ENCODE measurements at places on chromosomes 1 and 21.

DNA sequence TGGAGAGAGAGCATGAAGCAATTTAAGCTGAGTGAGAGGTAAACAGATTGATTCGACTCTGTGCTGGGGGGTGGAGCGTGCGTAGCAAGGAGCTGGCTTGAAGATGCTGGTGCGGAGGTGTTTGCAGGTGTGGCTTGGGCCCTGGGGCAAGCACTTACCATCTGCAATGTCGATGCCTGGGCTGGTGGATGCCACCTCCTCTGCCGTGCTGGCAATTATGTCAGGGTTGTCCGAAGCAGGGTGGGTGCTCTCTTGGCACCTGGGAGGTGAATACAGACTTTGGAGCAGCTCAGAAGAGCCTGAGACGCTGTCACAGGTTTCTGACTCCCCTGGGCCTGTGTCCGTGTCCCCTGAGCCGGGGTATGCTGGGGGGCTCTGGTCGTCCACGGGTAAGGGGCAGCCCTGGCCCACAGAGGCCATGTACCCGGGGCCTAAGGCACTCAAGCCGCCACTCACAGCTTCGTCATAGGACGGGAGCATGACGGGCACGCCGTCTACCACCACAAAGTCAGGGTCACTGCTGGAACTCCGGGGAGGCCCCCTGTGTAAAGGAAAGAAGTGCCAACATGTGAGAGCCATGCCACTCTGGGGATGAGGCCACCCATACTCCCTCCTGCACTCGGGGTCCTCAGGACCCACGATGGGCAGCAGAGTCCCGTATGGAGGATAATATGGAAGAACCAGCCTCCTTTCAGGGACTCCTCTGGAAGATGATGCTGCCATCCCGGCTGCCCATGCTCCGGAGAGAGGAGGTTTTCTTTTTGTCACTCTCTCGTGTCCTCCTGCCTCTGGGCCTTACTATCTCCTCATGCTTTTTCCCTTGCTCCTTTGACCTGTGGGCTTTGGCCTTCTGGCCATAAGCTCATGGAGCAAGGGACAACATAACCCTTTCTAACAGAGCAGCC, 80.3 kb upstream of the TLR5 start:
- DNase-seq: no peak

GRCh38 chr1:198627436-198628066, 11.3 kb upstream of the PTPRC start:
- no peak for DNase-seq

DNA sequence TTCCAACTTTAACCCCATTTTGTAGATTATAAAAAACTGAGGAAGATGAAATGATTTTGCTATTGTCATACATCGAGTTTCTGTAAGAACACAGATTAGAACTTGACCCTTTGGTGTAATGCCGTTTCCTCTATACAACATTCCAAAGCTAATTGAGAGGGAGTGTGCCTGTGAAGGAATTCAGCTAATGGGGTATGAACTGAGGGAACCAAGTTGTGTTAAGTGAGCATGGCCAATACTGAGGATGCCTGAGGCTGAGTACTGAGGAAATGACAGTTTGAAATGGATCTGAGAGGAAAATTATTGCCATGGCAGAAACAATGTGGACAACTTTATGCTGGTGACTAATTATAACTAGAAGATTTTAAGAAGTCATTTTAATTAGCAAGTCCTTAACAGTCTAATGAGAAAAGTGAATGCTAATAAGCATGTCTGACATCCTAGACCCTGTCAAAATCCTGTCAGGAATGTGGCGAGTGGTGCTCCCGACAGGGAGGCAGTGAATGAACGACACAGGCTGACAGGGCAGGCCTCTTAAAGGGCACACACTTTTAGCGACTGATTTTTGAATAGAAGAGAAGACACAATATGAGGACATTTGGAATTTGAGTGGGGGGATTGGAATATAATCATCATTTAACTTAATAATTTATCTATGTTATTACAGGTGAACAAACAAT, 262.5 kb downstream of the HLX start:
- DNase-seq: no peak

DNA sequence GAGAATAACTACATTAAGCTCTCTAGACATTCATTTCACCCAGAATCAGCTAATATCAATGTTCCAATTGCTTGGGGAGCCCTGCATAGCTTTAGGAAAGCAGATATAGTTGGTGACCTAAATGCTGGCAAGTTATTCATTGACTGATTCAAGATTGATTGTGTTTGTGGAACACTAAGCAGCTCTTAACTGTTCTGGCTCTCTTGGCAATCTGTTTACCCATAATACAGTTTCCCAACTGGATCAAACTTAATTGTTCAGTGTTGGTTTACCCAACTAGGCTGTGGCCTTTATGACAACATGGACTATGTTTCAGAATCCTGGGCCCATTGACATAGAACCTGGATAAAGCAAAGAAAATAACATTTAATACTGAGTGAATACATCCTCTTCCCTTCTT, 83.7 kb downstream of the NRDC start:
- DNase-seq: no peak

- DNase-seq: no peak
These were observed 243.1 kb downstream of the CACNA1E start for GRCh38 chr1:181726320-181727012.

DNA sequence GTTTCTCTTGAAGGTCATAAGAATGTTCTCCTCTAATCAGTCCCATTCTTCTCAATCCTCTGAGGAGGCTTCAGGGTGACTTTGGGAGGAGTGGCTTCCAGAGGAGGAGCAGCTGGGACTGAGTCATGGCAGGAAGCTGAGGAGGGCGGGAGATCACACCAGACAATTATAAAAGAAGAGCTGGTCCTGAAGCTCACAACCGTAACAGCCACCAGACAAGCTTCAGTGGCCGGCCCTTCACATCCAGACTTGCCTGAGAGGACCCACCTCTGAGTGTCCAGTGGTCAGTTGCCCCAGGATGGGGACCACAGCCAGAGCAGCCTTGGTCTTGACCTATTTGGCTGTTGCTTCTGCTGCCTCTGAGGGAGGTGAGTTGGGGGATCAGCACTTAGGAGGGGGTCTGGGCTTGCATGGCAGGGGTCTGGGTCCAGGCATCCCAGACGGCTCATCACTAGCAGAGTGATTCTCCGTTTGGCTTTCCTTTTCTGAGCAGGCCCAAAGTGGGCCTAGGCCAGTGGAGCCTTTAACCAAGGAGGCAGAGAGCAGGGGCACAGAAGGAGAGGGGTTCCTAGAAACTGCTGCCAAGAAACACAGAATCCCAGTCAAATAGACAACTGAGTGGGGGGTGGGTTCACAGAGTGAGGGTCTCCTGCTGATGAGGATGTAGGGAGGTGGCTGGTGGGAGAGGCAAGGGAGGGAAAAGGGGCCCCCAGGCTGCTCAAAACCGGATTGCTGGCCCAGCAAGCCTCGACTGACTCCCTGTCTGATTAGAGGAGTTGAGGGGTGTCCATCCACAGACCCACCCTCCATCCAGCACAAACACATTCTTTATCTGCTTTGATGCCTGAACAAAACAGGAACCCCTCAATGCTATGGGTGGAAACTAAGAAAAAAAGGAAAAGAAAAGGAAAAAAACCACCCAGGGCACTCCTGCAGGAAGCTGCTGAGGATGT, at the start of gene ECM1:
TSS of gene ECM1 (plus strand) at position 198 of the 953 bp plus-strand sequence. CDS start at position 299, 101 bp downstream.
- no peak for DNase-seq

- DNase-seq: no peak
These were observed 84.9 kb downstream of the ITPKB start for GRCh38 chr1:226654046-226654667.

GRCh38 chr1:41314376-41315145, 46.7 kb upstream of the FOXO6 start:
- DNase-seq: no peak

- DNase-seq: no peak
These were observed 24.6 kb downstream of the RALGPS2 start for GRCh38 chr1:178749581-178750166.

DNA sequence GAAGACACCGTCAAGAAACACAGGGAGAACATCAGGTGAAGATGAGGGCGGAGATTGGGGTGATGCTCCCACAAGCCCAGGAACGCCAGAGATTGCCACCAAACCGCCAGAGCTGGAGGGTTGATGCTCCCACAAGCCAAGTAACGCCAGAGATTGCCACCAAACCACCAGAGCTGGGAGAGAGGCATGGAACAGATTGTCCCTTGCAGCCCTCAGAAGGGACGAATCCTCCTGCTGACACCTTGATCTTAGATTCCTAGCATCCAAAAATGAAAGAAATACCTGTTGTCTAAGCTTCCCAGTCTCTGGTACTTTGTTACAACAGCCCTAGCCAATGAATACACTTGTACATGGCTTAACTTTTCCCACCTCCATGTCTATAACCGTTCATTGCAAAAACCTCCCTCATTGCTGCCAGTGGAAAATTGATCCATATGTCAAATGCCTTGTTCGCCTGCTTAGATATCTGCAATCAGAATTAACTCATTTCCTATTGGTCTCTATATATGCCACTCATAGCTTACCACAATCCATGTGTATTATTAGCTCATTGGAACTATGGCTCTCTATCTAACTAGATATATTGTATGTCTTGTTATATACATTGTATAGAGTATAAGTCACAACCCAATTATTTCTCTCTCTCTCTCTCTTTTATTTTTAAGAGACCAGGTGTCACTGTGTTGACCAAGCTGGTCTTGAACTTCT, 127.4 kb downstream of the ADSS2 start:
- DNase-seq: no peak

DNA sequence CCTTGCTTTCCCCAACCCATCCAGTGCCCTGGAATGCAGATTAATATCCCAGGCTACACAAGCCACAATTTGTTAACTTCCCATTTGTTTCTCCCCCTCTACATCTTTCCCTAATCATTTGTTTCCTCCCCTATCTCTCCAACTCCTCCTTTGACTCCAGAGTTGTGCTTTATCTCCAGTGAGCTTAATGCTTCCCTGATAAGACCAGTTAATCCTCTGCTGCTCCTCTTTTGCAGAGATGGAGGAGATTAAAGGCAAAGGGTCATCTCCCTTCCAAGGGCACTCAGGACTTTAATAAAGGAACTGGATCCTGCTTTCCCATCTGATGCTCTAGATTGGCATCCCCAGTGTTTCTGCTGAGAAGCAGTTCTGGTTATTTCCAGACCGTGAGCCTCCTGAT, 7.1 kb downstream of the FAM78B start:
- DNase-seq: no peak

DNA sequence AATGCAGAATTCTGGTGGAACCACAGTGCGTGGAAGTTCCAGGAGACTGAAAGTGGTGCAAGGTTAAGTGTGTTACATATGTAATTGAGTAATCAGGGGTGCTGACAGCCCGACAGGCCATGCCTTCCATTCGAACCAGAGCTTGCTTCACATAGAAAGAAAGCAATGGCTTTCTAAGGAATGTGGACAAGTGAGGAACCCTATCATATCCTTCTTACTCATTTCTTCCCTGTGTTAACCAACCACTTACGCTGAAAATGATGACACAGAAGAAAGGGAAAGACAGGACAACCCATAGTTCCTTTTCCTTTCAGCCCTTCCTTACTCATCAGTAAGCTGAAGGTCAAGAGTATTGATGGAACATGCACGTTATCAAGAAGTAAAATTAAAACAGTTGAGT, 48.1 kb upstream of the KCNA3 start:
- DNase-seq: no peak

GRCh38 chr1:67339623-67340343, 32.1 kb downstream of the IL12RB2 start:
- DNase-seq: no peak

- DNase-seq: no peak
These were observed 6.2 kb upstream of the ERICH3 start for GRCh38 chr1:74679811-74680210.

GRCh38 chr1:155242805-155243358, 12.4 kb downstream of the ENTREP3 start:
- no peak for DNase-seq

GRCh38 chr1:244165021-244165420, 113.9 kb downstream of the ZBTB18 start:
- DNase-seq: no peak

DNA sequence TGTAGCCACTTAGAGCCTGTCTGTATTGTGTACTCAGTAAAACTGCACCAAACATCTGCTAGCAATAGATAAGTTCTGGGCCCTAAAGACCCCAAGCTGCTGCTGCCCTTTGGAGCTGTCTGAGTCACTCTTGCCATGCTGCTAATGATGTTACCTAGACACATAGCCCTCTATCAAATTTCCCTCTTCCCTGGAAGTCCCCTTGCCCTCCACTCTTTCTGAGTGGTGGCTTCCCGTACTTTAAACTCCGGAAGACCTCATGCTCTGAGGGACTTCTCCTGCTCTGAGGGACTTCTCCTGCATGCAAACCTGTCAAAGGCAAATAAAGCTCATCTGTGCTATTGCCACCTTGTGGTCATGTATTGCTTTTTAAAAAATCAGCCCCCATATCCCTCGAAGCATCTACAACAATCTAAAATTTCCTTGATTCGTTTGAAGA, 34.0 kb downstream of the FH start:
- DNase-seq: no peak

- DNase-seq: no peak
These were observed 15.8 kb downstream of the DISP3 start for GRCh38 chr1:11494771-11495170.

DNA sequence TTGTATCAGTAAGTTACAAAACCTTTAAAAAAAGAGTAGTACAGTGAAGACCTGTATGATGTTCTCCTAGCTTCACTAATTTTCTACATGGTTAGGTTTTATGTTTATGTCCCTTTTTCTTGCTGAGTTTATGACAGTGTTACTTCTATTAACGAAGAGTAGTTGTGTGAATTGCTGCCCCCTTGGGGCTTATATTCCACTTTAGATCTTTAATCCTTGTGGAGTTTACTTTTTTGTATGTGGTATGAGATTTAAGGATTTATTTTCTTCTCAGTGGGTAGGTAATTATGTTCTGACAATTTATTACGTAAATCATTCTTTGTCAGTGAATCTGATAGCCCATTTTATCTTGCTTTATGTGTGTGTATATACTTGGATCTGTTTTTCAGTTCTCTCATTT, 14.8 kb downstream of the KCTD3 start:
- no peak for DNase-seq

- no peak for DNase-seq
These were observed 176.0 kb downstream of the ATP6V1G3 start for GRCh38 chr1:198364471-198364870.

- DNase-seq: no peak
These were observed 20.2 kb downstream of the TAL1 start for GRCh38 chr1:47211796-47212269.

DNA sequence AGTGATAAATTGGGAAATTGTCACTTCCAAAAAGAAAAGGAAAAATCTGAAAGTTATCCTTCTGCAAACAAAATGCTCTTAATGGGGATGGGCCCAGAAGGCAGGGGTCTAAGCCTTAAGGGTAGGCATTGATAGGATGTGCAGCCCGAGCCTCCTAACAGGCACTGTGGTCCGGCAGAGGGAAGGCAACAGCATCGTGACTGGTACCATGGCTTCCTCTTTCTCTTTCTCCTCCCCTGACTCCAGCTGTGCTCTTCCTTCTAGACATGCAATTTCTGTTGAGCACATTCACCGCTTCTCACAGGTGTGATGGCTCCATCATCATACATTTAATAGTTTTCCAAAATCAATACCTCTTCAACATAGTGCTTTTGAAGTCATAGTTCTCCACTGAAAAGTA, 91.5 kb downstream of the SELENOF start:
- no peak for DNase-seq

GRCh38 chr1:188715566-188715965, 1762.1 kb downstream of the BRINP3 start:
- no peak for DNase-seq
